Cardiac muscle cell (in vitro differentiated cells and primary cell): ENCODE measurements at places on chromosomes 16 and 17. TPM values are rescaled to one million over a fixed set of nuclear protein-coding genes. Genes with fewer than 3 reads are reported as not detected.

P2RX1 gene
- polyA plus RNA-seq, result 1.8 and 3.6 TPM in 2 replicates

CD300LF gene
- polyA plus RNA-seq, result not detected in 2 replicates

MT1B gene
- polyA plus RNA-seq, result not detected in 2 replicates

KRT12 gene
- not detected in 2 replicates for polyA plus RNA-seq

PABPN1L gene
- polyA plus RNA-seq, result 0.32 TPM in 1 of 2 replicates, not detected in the other

KRT33B gene
- polyA plus RNA-seq, result not detected in 2 replicates

KRT32 gene
- polyA plus RNA-seq, result not detected in 2 replicates

DNA sequence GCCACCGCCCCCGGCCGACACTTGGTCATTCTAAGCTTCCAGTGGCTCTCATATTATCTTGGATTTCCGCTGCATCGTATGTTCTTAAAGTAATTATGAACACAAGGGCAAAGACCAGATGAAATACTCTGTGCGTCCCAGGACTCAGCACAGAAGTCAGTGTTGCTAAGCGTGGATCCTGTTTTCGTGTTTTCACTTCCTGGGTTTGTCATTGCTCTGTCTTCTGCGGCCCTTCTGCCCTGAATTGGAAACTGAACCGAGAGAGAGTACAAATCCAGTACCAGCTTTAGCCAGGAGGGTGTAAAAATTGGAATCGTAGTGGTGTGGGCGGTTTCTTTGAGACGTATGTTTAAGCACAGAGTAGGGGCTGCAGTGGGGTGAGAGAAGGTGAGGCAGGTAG is 32.7 kb downstream of the DBNDD1 start:
- no peaks in the 10 kb centered on the region for H3K27me3 ChIP-seq
- DNase-seq, result no peak
- H3K4me3 ChIP-seq, result no peak overlapping the region
- no peaks in the 10 kb centered on the region for H3K4me1 ChIP-seq
- H3K36me3 ChIP-seq, result peaks cover 23% of the 10 kb centered on the region
- no peak overlapping the region for H3K27ac ChIP-seq

GRCh38 chr17:29140631-29141513 is 39.3 kb downstream of the MYO18A start:
- no peaks in the 10 kb centered on the region for H3K27me3 ChIP-seq
- no peaks in the 10 kb centered on the region for H3K36me3 ChIP-seq
- H3K27ac ChIP-seq, result peak overlapping the region; percentile 99
- peaks cover 70% of the 10 kb centered on the region for H3K4me1 ChIP-seq

- DNase-seq, result no peak
- no peaks in the 10 kb centered on the region for H3K36me3 ChIP-seq
- H3K27ac ChIP-seq, result no peak overlapping the region
- H3K4me1 ChIP-seq, result no peaks in the 10 kb centered on the region
These were observed 1.2 kb downstream of the HS3ST4 start for GRCh38 chr16:25692742-25693508.

DNA sequence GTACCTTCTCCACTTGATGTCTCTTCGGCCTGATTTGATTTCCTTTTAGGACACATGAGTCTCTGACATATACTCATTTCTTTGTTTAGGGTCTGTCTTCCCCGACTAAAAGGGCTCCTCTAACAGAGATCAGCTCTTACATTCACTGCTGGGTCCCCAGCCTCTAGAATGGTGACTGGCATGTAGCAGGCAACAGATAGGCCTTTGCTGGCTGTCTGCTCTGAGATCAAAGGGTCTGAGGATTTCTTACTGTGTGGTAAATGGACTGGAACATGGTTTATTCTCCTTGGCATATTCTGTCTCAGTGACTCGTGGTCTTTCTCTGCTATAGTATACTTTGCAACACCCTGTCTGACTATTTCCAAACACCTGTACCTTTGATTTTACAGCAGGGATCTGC is 16.7 kb downstream of the DNAAF1 start:
- no peak overlapping the region for H3K27ac ChIP-seq
- no peaks in the 10 kb centered on the region for H3K4me1 ChIP-seq
- peaks cover 4% of the 10 kb centered on the region for H3K27me3 ChIP-seq
- no peak for DNase-seq
- H3K36me3 ChIP-seq, result no peaks in the 10 kb centered on the region
- H3K4me3 ChIP-seq, result no peak overlapping the region

GRCh38 chr16:21260870-21261791 is 17.0 kb downstream of the CRYM start:
- DNase-seq, result no peak
- no peaks in the 10 kb centered on the region for H3K4me1 ChIP-seq
- H3K27me3 ChIP-seq, result no peaks in the 10 kb centered on the region
- no peak overlapping the region for H3K4me3 ChIP-seq
- H3K27ac ChIP-seq, result no peak overlapping the region
- H3K36me3 ChIP-seq, result no peaks in the 10 kb centered on the region

DNA sequence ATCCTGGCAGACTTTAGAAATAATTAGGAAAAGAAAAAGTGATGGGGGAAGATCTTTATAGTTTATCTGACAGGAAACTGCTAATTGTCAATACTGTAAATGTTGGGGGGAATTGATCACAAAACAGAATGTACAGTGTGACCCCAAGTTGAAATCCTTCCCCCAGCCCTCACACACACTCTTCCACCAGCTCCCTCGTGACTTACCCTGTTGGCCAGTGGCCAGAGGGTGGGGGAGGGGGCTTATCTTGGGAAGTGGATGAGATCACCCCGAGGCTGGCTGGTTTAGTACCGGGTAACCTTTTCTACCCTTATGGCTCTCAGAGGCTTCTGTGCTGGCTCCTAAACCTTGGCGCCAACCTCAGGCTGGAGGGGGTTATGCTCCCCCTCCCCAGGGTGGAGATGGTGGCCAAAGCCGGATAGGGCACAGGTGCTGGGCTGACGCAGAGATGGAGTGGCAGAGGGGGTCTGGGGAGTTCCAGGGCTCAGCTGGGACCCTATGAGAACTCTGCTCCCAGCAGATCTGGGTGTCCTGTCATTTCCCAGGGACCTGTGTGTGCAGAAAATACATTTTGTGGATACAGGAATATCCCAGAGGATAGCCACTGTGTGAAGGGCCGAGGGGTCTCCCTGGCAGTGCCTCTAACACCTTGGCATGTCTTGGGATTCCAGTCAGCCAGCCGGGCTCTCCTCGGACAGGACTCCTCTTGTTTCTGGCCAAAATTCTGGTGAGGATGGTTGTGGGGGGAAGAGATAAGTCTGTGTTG is 18.6 kb downstream of the CDH16 start:
- H3K27ac ChIP-seq, result peak overlapping the region; percentile 100
- no peaks in the 10 kb centered on the region for H3K36me3 ChIP-seq
- H3K4me3 ChIP-seq, result no peak overlapping the region
- DNase-seq, result peak; percentile 89

GRCh38 chr17:51120357-51120738 is 320 bp downstream of the SPAG9 start:
- H3K27ac ChIP-seq, result peak overlapping the region; percentile 92
- H3K27me3 ChIP-seq, result no peaks in the 10 kb centered on the region
- H3K4me1 ChIP-seq, result peaks cover 9% of the 10 kb centered on the region

- H3K36me3 ChIP-seq, result peaks cover 12% of the 10 kb centered on the region
- no peaks in the 10 kb centered on the region for H3K27me3 ChIP-seq
- H3K4me1 ChIP-seq, result no peaks in the 10 kb centered on the region
- no peak overlapping the region for H3K27ac ChIP-seq
These were observed 12.2 kb downstream of the MPHOSPH6 start for GRCh38 chr16:82157836-82158235.

DNA sequence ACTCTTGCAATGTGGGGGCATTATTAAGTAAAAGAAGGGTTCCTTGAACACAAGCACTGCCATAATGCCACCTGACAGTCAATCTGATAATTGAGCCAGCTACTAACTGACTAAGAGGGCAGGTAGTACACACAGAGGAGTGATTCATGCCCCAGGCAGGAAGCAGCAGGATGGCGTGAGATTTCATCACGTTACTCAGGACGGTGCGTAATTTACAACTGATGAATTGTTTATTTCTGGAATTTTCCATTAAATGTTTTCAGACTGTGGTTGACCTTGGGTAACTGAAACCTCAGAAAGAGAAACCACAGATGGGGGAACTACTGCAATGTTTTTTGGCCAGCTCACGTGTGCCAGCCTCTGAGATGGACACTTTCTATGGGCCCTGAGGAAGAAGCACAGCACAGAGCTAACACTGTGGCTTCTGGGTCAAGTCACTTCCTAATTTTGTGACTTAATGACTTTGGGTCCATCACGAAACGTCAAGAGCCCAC is 46.7 kb downstream of the C17orf67 start:
- DNase-seq, result peak; percentile 84
- no peaks in the 10 kb centered on the region for H3K4me1 ChIP-seq
- no peaks in the 10 kb centered on the region for H3K27me3 ChIP-seq
- H3K4me3 ChIP-seq, result no peak overlapping the region
- no peak overlapping the region for H3K27ac ChIP-seq
- H3K36me3 ChIP-seq, result no peaks in the 10 kb centered on the region

- H3K36me3 ChIP-seq, result no peaks in the 10 kb centered on the region
- no peaks in the 10 kb centered on the region for H3K27me3 ChIP-seq
- H3K27ac ChIP-seq, result peak overlapping the region; percentile 25
- no peak overlapping the region for H3K4me3 ChIP-seq
These were observed 68.5 kb upstream of the TBX2 start for GRCh38 chr17:61331178-61331577.

DNA sequence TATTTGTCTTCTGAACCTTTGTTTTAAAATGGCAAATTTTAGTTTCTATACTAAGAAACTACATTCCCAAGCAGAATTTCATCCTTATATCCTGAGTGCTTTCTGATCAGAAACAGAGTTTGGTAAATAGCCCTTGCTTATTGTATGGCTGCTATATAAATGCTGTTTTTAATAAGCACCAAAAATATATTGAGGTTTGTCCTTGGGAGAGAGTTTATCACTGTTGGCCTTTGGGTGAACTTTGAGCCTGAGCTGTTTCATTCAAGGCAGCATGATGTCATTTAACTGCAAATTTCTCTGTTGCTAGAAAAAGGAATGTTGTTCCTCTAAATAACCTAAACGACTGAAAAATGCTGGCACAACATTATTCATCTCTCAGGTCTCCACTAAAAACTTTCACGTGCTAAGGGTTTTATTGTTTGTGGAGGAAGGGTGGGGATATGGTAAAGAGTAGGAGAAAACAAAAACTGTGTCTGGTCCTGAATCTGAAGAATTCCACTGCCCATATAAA is 334.3 kb upstream of the TBX2 start:
- no peak overlapping the region for H3K4me3 ChIP-seq
- DNase-seq, result peak; percentile 8
- no peaks in the 10 kb centered on the region for H3K27me3 ChIP-seq
- H3K36me3 ChIP-seq, result no peaks in the 10 kb centered on the region
- H3K4me1 ChIP-seq, result peaks cover 21% of the 10 kb centered on the region

DNA sequence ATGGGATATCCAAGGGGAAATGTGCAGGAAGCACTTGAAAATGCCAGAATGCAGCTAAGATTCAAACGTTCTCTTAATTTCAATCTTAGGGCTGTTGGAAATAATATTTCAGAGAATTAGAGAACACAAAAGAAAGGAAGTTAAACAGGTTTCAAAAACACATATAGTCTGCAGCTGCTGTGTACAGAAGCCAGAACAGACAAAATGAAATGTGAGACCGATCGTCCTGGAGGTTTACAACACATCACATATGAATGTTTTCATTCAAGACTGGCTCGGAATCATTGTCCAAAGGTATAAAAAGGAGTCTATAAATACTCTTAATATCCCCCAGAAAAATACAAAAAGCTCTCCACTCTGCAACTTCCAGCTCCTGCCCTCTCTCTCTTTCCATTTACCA is 14.3 kb downstream of the CYTH1 start:
- H3K27me3 ChIP-seq, result no peaks in the 10 kb centered on the region
- no peak for DNase-seq
- H3K27ac ChIP-seq, result no peak overlapping the region
- no peaks in the 10 kb centered on the region for H3K4me1 ChIP-seq

DNA sequence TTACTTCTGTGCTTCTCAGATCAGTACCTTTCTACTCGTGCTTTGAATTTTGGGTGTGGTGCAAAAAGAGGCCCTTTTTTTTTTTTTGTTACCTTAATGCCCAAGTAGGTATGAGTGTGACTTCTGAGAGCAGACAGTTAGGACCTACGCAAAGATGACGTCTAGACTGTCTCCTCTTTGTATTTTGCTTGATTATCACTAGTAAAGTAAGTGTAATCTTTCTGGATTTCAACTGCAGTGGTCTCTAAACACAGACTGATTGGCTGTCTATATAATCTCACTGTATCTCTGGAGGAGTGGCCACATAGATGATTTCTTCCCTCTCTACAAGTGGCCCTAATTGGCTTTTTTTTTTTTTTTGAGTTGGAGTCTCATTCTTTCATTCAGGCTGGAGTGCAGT is 11.5 kb upstream of the CDK5R1 start:
- no peak overlapping the region for H3K4me3 ChIP-seq
- H3K27me3 ChIP-seq, result no peaks in the 10 kb centered on the region
- peaks cover 70% of the 10 kb centered on the region for H3K36me3 ChIP-seq
- no peaks in the 10 kb centered on the region for H3K4me1 ChIP-seq
